ENCODE measurements at places on chromosomes 1 and 21.
A peak's percentile ranks its signal among the peaks of the same experiment; 100 is the strongest.

GRCh38 chr1:229162825-229163515 is 107.9 kb upstream of the RAB4A start:
- DNase-seq, result no peak

GRCh38 chr1:205962821-205963221 is 19.6 kb upstream of the SLC26A9 start:
- DNase-seq, result no peak

DNA sequence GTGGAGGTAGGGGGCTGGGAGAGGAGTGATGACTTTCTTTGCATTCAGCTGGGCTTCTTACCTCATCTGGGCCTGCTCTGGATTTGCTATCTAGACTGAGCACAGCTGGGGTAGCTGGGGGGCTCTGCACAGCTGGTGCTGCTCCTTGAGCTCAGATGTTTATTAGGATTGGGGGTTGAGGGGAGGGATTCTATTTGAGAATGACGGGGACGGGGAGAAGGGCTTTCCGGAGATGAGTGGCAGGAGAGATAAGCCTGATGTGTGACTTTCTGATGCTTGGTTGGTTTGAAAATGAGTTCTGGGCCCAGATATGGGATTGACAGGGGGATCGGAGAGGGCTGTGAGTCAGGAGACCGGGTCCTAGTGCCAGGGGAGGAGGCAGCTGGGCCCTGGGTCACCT is 146.1 kb upstream of the CSF3R start:
- no peak for DNase-seq

GRCh38 chr1:60891281-60891680 is 191.1 kb upstream of the NFIA start:
- no peak for DNase-seq

GRCh38 chr1:57384901-57385300 is 39.0 kb downstream of the DAB1 start:
- DNase-seq, result no peak

GRCh38 chr21:41952568-41953248 is 1.1 kb downstream of the C2CD2 start:
- DNase-seq, result no peak

GRCh38 chr21:37435120-37435519 is 68.5 kb downstream of the DYRK1A start:
- peak; percentile 93 for DNase-seq

DNA sequence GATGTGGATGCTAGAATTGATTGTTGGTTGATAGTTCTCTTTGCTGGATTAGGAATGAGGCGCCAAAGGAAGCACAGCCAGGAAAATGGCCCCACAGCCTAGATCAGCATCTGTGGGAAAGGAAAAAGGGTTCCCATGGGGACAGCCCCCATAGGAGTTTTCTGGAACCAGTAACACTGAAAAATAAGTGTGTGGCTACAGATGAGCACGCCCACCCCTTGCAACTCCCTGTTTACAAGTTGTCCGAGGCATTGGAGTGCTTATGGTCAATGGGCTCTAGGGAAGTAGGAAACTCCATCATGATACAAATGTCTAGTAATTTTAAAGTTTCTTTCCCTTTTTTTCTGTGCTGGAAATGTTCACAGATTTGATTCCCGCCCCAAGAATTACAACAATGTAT is 23.8 kb upstream of the UBE2U start:
- no peak for DNase-seq

DNA sequence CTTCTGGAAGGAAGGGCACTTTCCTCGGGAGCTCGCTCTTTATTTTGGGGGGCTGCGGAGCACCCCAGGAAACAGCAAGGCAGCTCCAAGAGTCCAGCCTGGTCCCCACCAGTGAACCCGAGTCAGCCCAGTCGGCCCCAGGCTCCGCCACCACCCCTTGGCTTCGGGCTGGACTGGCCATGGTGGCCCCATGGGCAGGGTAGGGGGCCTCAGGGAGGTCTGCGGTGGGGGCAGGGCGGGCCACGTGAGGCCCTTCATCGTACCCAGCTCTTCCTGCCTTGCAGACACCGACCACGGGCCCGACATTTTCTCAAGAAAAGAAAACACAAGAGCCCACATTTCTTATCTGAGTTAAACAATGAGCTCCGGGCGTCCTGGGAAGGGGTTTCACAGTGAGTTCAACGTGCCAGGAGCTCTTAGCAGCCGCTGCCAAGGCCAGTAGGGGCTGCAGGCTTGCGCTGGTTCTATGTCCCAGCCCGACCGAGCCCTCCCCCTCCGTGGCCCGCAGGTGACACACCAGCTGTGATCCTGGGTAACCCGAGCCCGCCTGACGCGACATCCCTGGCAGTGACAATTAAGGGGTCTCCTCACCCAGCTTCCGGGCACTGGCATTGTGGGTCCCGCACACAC is 66.2 kb downstream of the PRDM16 start:
- no peak for DNase-seq

Measured in cerebellar nuclear complex (tissue), 1 donor.